ENCODE measurements at places on chromosomes 3 and 15.

DNA sequence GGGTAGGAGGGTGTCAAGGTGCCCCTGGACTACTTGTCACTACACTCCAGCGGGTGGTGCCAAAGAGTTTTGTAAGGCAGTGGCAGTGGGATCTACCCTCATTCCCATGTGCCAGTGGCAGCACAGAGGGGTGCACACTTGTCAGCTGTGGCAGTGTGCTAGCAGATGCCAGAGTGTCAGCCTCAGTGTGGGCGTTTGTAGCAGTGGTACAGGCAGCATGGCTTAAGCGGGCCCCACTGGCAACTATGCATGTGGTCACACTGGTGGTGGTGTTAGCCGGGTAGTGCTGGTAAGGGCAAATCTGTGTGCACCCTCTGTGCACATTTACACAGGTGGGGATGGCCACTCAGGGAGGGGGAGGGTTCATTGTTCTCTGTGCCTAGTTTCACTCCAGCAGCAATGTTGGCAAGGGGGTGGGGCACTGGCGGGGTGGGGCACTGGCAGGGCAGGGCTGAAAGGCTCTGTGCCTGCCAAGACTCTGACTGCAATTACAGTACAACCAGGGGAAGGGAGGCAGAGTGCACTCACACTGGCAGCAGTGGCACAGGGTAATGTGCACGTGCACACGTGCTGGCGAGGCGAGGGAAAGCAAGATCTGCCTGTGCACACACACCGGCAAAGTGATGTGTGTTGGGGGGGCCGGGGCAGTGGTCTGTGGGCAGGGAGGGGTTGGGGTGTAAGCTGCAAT lies 31.8 kb downstream of the MYO9A start:
- DNase-seq = no peak

- no peak for DNase-seq
These were observed 26.5 kb downstream of the MEF2A start for GRCh38 chr15:99592145-99592791.

DNA sequence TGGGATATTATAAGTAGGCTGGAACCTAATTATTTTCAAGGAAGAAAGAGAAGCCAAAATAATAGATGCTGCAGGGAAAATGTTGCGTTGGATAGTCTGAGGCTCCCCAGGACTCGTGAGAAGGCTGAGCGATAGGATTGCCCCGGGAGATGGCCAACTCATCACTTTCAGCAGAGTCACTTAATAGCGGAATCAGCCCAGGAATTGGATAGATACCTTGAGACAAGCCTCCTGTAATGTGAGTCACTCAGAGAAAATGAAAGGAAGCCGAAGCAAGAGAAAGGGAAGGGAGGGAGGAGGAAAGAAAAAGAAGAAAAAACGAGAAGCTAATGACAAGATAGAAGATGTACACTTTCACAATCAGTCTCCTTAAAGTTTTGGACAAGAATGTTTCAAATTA lies 94.3 kb downstream of the SQOR start:
- DNase-seq = no peak

DNA sequence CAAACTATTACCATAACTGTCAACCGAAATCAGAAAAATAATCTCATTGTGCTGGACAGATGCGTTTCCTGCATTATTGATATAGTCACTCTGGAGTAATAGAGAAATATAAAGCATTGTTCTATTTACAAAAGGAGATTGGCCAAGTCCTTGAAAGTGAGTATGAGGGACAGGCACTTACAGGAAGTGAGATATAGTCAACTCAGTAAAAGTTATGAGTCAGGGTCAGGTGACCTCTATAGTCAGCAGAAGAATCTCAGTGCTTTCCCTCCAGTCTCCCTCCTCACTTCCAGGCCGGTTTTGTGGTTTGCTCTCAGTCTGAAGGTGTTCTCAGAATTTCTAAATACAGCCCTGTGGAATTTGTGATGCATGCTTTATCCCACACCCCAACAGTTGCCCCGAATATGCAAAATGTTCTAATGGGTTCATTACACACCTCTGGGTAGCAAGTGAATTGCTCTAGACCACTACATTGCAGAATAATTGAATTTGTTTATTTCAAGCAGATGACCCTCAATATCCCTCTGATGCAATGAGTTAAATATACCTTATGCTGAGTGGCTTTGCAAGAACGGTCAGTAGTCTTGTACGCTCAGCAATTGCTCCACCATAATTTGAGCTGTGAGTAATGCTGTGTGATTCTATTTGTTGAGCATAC lies 787.7 kb downstream of the MCTP2 start:
- no peak for DNase-seq

- DNase-seq = peak; percentile 22
These were observed 80.2 kb upstream of the ACP3 start for GRCh38 chr3:132236701-132237651.

- DNase-seq = no peak
These were observed 201.1 kb upstream of the LPP start for GRCh38 chr3:187952849-187953248.

DNA sequence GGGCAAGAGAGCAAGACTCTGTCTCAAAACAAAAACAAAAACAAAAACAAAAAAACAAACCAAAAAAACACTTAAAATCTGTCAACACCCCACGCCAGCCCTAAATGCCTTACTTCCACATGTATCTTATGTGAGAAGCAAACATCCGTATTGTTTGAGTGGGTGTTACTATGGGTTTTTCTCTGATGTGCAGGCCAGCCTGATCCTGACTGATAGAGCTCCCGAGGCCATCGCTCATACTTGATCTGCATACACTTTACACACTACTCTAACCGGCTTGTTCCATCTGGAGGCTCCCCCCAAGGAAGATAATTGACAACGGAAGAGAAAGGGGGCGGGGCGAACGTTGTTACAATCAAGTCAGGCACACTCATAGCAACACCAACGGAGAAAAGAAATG lies 237.4 kb downstream of the TBL1XR1 start:
- DNase-seq = no peak

DNA sequence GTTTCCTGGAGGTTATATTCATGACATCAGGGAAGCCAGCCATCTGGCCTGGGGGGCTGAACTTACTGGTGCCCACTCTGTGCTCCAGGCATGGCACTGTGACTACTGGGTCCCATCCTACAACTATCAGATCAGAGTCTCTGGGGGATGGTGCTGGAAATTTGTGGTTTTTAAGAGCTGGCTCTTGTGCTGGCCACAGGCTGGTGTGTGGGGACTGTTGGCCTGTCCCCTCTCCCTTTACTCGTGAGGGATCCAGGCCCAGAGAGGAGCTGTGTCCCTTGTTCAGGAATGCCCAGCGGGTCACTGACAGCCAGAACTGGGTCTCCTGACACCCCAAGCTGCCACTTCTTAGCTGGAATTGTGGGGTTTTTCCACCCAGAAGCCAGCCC lies 44.5 kb upstream of the SEC22A start:
- no peak for DNase-seq

DNA sequence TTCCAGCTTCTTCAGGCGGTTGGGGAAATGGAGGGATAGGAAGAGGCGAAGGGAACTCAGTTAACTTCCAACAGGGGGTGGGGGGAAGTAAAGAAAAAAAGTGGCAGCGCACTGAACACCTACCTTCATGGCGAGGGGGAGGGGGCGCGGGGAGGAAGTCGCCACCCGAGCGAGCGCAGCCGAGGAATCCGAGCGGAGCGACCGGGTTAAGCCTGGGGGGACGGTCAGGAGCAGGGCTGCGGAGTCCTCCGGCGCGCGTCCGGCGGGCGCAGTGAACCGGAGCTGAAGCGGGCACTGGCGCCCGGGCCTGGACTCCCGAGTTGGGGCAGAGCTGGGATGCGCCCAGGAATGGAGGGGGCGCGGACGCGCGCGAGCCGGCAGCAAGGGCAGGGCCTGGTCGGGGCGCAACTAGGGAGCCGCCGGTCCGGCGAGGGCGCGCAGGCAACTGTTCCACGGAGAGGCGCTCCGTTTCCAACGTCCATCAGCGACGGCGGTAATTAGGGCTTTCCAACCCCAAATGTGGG lies at the start of gene WNT5A:
TSS of gene WNT5A (minus strand) at position 450 of the 524 bp plus-strand sequence. CDS start at position 129, 321 bp downstream.
- DNase-seq = no peak

DNA sequence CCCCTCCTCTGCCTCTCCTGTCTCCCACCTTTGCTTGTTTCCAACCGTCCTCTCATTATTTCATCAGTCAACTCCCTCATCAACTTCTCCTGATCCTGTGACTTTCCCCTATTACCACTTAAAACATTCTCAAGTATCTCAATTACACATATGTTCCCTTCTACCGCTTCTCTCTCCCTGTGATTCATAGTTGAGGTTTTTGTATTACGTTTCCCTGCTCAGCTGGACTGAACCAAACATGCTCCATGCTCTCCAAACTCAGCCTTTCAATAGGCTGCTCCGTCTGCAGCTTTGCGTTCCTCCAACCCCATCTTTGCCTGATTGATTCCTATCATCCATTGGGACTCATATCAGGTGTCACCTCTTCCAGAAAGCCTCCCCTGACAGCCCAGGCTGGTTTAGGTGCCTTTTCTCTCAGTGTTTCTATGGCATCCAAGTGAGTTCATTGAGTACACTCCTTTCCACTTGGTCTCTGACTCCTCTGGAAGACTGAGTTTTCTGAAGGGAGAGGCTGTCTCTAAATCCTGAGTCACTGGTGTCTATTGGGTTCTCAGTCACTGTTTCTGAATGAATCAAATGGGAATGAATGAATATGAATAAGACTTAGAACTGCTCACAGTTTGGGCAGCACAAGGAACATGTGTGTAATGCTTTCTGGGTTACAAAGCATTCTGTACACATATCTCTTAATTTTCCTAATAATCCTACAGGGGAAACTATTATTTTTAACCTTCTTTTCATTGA lies 56.4 kb downstream of the PLD1 start:
- no peak for DNase-seq

DNA sequence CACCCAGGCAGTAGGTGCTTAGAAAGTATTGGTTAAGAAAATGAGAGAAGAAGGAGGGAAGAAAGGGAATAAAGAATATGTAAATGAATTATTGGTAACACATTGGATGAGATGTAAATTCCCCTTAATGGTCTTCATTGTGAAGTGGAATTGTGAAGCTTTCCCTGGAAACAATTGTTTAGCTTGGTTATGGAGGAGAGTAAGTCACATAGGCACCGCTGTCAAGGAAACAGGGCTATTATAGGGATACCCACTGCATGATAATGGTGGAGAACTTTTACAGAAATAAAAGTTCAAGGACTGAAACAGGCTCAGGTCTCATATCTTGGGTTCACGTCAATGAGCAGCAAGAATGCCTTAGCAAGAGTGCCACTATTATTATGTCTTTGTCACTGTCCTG lies 9.5 kb downstream of the SYNPR start:
- no peak for DNase-seq

DNA sequence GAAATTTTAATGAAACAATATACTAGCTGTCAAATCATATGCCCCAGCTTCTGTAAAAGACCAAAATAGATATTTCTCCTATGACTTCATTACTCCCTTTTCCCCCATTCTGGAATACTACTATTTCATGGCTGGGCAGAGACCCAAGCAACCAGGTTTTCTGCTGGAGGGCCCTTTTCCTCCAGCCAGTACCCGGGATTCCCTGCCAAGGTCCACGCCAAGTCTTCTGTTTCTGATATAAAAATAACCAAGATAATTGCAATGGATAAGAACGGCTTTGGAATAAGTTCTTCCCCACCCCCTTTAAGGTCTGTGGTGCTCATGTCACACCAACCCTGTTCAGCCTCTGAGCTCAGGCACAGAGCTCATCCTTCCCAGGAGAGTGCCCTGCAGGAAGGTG lies 17.2 kb upstream of the NMNAT3 start:
- DNase-seq = no peak

DNA sequence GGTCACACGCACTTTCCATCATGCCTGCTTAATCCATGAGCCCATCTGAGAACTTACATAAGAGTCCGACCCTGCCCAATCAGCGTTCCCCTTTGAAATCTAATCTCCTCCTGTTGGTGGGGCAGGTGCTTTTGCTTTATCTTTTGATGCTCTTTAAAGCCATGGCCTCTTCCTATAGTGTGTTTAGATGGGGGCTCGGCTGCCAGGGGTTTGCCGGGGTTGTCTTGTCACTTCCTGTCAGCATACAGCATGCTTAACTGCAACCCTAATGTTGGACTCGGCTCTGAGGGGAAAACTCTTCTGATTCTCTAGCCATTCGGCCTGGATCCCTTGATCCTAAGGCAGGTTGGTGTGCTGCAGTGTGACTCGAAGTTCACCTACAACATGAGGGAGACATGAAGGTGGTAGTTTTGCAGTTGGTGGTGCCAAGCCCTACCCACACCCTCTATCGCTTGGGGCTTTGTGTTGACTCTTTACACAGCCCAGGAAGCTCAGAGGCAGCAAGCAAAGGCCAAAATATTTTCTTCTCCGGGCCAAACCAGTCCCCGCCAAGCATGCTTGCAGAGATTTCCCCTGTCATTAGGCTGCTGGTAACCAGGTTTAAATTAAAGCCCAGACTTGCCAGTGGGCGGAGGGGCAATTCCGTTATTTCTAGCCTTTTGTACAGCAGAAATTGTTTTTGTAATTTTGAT lies 218.7 kb downstream of the FEZF2 start:
- DNase-seq = no peak

DNA sequence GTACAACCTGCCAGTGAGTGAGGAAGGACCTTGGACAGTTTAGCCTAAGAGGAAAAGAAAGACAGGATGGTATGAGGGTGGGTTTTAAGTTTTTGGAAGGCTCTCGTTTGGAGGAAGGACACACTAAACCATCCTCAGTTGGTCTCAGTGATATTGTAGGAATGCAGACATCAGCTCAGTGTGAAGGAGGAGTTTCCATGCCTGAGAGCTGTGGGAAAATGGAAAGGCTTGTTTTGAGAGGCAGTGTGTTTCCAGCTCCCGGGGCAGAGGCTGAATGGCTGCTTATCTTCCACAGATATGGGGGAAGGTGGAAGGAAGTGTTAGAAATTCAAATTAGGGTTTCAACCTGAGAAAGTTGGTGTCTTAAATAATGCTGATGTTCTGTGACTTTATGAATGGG lies 89.6 kb upstream of the MYZAP start:
- no peak for DNase-seq

DNA sequence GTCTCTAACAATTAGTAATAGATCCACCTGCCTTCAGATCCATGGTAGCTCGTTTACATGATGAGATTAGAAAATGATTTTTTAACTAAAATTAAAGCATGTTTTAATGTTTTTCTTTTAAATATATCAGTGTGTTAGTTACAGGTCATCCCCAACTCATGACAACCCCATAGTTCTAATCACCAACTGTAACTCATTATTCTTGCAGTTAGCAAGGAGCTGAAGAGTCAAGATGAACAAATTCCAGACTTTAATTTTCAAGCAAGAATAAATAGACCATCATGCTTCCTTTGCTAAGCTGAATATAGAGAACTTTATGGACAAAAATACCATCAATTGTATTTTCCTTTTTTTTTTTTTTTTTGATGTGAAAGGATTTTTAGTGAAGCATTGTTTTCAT lies 101.1 kb downstream of the TOP2B start:
- DNase-seq = no peak

- DNase-seq = no peak
These were observed 412.0 kb downstream of the FHIT start for GRCh38 chr3:60839246-60839645.

DNA sequence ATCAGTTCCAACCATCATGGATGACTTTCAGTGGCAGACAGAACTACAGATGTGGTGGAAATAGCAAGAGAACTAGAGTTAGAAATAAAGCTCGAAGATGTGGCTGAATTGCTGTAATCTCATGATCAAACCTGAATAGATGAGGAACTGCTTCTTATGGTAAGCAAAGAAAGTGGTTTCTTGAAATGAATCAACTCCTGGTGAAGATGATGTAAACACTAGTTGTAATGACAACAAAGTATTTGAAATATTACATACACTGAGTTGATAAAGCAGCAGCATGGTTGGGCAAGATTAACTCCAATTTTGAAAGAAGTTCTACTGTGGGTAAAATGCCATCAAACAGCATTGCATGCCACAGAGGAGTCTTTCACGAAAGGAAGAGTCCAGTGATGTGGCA lies 131.7 kb upstream of the FAM3D start:
- DNase-seq = no peak

GRCh38 chr3:172112078-172112733 lies 72.8 kb downstream of the FNDC3B start:
- no peak for DNase-seq

- no peak for DNase-seq
These were observed 154.8 kb downstream of the WDR76 start for GRCh38 chr15:43981576-43981975.
